ENCODE measurements at places on chromosomes 6 and 20. TPM values are rescaled to one million over a fixed set of nuclear protein-coding genes. Genes with fewer than 3 reads are reported as not detected.
A peak's percentile ranks its signal among the peaks of the same experiment; 100 is the strongest.

GRCh38 chr20:38441916-38442315 lies 6.8 kb upstream of the SNHG17 start:
- no peaks in the 10 kb centered on the region for H3K36me3 ChIP-seq
- H3K27ac ChIP-seq: no peak overlapping the region
- H3K4me3 ChIP-seq: no peak overlapping the region

- peaks cover 38% of the 10 kb centered on the region for H3K4me1 ChIP-seq
- no peaks in the 10 kb centered on the region for H3K27me3 ChIP-seq
- H3K36me3 ChIP-seq: peaks cover 5% of the 10 kb centered on the region
- H3K4me3 ChIP-seq: peak overlapping the region; percentile 75
- peak; percentile 56 for DNase-seq
- H3K27ac ChIP-seq: peak overlapping the region; percentile 92
These were observed 1.3 kb downstream of the KPNA5 start for GRCh38 chr6:116682334-116682712.

DNA sequence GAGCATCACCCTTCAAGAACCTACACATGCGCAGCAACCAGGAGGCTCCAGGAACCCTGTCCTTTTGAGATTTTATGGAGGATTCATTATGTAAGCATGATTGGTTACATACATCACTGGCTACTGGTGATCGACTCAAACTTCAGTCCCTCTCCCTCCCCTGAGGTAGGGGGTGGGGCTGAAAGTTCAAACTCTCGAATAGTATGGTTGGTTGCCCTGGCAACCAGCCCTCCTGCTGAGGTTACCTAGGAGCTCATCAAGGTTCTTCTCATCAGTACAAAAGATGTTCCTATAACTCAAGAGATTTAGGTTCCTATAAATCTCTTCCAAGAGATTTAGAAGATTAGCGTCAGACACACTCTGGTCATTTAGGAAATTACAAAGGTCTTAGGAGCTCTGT lies 21.9 kb upstream of the ZSCAN9 start:
- no peak for DNase-seq
- H3K4me3 ChIP-seq: no peak overlapping the region
- no peaks in the 10 kb centered on the region for H3K36me3 ChIP-seq
- H3K27ac ChIP-seq: no peak overlapping the region

DNA sequence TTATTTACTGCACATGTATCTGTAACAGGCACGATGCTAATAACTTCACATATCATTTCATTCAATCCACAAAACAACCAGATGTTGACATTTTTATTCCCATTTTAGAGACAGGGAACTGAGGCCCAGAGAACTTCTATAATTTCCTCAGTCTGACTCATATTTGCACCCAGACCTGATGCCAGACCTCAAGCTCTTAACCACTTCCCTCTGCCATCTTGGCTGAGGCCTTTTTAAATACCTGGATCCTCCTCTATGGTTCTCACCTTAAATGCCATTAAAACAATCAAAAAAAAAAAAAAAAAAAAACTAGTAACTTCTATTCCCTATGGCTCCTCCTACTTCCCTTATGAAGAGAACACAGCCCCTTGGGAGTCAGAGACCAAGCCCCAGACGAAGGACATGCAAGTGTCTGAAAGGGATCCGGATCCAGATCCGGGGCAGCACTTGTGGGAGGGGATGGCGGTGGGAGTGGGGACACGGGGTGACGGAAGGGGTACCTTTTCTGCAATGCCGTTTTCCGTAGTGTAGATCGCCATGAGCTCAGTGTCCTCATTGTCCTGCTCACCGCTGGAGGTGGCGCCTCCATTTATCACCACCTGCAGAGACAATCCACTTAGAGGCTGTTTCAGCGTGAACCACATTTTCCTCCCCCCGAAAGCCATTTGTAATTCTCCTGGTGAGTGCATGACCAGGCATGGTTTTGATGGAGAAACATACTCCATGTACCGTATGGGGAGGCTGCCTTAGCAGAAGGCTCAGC lies 88.7 kb downstream of the SLC23A2 start:
- H3K4me1 ChIP-seq: no peaks in the 10 kb centered on the region
- no peaks in the 10 kb centered on the region for H3K36me3 ChIP-seq
- H3K4me3 ChIP-seq: no peak overlapping the region
- no peaks in the 10 kb centered on the region for H3K27me3 ChIP-seq
- DNase-seq: no peak

- H3K27me3 ChIP-seq: peaks cover 82% of the 10 kb centered on the region
- no peak overlapping the region for H3K4me3 ChIP-seq
- H3K4me1 ChIP-seq: no peaks in the 10 kb centered on the region
- no peaks in the 10 kb centered on the region for H3K36me3 ChIP-seq
- DNase-seq: no peak
These were observed 74.0 kb downstream of the SRC start for GRCh38 chr20:37419774-37420542.

DNA sequence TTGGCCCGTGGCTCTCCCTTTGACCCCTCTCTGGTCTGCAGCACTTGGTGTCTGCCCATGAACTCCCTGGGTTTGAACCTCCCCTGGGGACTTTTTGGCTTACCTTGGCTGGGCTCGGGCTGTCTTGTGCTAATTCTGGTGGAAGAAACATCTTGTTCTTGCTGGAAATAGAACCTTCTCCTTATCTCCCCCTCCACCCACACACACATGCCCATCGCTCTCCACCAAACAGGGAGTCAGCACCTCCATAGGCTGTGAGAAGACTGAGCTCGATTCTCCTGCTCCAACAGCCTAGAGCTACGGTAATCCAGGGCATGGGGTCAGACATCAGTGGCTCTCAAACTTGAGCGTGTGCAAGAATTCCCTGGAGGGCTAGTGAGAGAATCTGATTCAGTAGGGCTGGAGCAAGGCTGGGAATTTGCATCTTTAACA lies 114.4 kb upstream of the SLC22A23 start:
- H3K27ac ChIP-seq: no peak overlapping the region
- no peak for DNase-seq
- H3K27me3 ChIP-seq: no peaks in the 10 kb centered on the region
- H3K4me3 ChIP-seq: no peak overlapping the region
- H3K36me3 ChIP-seq: no peaks in the 10 kb centered on the region

DNA sequence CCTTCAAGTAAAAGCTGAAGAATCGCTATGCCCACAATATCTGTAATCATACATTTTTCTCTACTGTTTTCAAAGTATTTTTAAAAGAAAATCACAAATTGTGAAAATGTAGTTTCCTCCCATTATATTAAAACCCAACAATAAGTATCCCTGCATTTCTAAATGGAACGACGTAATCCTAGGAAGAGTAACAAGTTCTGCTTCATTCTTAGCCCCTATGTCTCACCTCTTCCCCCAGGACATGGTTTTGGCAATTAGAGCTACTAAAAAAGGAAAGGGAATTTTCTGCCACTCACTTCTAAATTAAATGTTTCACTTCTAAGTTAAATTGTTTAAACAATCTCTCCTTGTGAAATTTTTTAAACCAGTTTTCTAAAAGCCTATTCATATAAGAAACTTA lies 47.4 kb downstream of the TBPL1 start:
- H3K36me3 ChIP-seq: no peaks in the 10 kb centered on the region
- H3K27me3 ChIP-seq: no peaks in the 10 kb centered on the region
- no peaks in the 10 kb centered on the region for H3K4me1 ChIP-seq
- no peak for DNase-seq
- no peak overlapping the region for H3K27ac ChIP-seq

DNA sequence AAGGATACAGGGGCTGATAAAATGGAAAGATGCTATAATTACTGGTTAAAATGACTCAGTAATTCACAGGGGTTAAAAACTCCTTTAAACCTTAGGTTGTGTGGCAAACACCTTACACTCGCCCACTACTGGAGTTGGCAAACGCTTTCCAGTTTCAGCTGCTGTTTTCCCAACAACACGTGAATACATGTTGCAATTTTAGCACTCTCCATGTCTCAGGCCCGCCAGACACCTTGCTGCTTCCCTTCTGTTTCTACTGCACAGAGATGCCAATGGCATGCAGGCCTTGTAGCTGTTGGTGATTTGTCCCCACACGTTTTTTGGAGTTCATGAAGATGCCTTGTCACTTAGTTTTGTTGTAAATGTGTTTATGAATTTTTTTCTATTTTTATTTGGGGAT lies 5.3 kb upstream of the TTPAL start:
- DNase-seq: no peak
- no peaks in the 10 kb centered on the region for H3K27me3 ChIP-seq
- no peak overlapping the region for H3K4me3 ChIP-seq
- H3K4me1 ChIP-seq: peaks cover 5% of the 10 kb centered on the region

- no peak overlapping the region for H3K27ac ChIP-seq
- DNase-seq: no peak
- no peaks in the 10 kb centered on the region for H3K36me3 ChIP-seq
- peaks cover 31% of the 10 kb centered on the region for H3K27me3 ChIP-seq
These were observed 17.4 kb upstream of the GTSF1L start for GRCh38 chr20:43744151-43744611.

GRCh38 chr6:25346064-25346463 lies 66.9 kb downstream of the CARMIL1 start:
- H3K36me3 ChIP-seq: no peaks in the 10 kb centered on the region
- no peaks in the 10 kb centered on the region for H3K27me3 ChIP-seq
- H3K4me1 ChIP-seq: peaks cover 5% of the 10 kb centered on the region
- H3K4me3 ChIP-seq: no peak overlapping the region

DNA sequence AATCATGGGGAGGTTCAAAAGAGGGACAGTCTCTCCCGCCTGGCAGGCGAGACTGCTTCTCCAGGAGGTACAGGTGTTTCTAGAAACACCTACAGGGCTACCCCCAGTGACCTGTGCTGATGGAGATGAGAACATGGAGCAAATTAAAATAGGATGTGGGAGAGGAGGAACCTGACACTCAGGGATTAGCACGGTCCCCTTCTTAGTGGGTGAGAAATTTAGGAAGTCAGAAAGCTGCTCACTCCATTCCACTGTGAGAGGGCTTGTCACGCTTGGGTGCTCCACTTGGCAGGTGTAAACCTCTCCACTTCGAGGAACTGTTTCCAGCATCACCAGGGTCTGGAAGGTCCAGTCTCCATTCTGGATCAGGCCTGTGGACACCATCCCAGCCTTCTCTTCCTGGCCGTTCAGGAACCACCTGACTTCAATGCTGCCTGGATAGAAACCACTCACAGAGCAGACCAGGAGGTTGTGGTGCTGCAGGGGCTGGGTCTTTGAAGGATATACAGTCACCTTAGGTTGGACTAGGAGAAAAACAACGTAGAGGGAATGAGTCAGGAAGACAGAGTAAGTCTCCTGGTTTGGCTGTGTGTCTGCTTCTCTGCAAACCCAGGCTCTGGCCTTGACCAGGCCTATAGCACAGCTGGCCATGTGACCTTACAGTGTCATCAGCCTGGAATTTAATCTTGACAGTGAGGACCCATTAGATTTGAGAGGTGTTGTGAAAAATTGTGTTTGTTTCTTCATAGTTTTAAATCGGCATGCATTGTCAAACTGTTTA lies 8.1 kb downstream of the HLA-DRB1 start:
- H3K27ac ChIP-seq: no peak overlapping the region
- no peak overlapping the region for H3K4me3 ChIP-seq
- no peak for DNase-seq
- H3K36me3 ChIP-seq: peaks cover 38% of the 10 kb centered on the region
- H3K4me1 ChIP-seq: no peaks in the 10 kb centered on the region

- H3K27me3 ChIP-seq: no peaks in the 10 kb centered on the region
- no peak for DNase-seq
- no peak overlapping the region for H3K27ac ChIP-seq
- no peak overlapping the region for H3K4me3 ChIP-seq
- H3K4me1 ChIP-seq: no peaks in the 10 kb centered on the region
These were observed 10.6 kb downstream of the FARS2 start for GRCh38 chr6:5271926-5272325.

- no peak overlapping the region for H3K4me3 ChIP-seq
- no peaks in the 10 kb centered on the region for H3K36me3 ChIP-seq
- no peaks in the 10 kb centered on the region for H3K4me1 ChIP-seq
- no peak for DNase-seq
- no peak overlapping the region for H3K27ac ChIP-seq
These were observed 59.7 kb downstream of the ALDH5A1 start for GRCh38 chr6:24554474-24554873.

- no peaks in the 10 kb centered on the region for H3K4me1 ChIP-seq
- H3K36me3 ChIP-seq: no peaks in the 10 kb centered on the region
- no peak for DNase-seq
- H3K27ac ChIP-seq: no peak overlapping the region
These were observed 739.9 kb downstream of the C6orf118 start for GRCh38 chr6:164569509-164569908.

DNA sequence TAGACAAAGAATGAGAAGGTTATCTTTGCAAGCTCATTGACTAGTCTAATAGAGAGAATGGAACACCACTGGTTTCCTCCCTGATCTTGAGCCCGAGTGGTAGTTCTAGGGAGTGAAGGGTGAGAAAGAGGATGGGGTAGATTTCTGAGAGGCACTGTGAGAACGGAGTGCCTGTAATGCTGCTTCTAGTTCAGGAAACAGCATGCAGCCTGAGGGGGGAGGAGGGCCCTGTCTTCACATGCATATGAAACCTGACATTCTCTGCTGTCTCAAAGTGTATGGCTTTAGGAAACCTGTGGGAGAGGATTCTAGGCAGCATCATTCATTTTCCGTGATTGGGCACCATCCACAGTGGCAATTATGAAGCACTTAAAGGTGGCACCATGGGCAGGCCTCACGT lies 259.4 kb upstream of the MAN1A1 start:
- H3K27me3 ChIP-seq: no peaks in the 10 kb centered on the region
- DNase-seq: no peak
- H3K36me3 ChIP-seq: no peaks in the 10 kb centered on the region
- no peaks in the 10 kb centered on the region for H3K4me1 ChIP-seq
- H3K4me3 ChIP-seq: no peak overlapping the region
- no peak overlapping the region for H3K27ac ChIP-seq

DNA sequence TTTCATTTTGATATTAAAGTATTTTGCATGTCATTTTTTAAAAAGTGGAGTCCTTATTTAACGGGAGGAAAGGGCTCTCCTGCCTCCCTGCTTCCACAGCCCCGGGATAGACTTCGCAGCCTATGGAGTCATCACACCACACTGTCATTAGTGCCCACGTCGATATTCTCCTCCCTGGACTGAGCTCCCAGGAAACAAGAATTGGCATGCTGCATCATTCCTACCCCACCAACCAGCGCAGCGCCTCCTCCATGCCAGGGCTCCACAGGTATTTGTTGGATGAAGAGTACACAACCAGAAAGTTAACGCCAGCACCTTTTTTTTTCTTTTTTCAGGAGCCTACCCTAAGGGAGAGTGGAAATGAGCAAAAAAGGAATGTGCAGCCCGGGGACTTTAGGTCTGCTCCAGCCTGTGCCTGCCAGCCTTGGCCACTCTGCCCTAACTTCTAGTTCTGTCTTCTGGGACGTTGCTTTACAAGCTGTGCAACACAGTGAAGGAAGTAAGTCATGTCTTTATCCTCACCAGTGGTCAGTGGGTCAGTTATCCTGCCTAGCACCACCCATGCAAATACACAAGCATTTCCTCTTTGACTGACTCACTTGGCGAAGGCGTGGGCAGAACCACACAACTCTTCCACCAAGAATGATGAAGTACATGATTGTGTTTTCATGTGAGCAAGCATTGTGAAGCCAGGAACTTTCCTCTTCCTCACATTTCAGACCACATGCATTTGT lies 180.7 kb upstream of the UST start:
- no peak overlapping the region for H3K4me3 ChIP-seq
- no peaks in the 10 kb centered on the region for H3K36me3 ChIP-seq
- no peaks in the 10 kb centered on the region for H3K27me3 ChIP-seq
- DNase-seq: no peak

GRM1 gene
- not detected for total RNA-seq

FIG4 gene
- total RNA-seq: 24.5 TPM

C6orf163 gene
- 2.3 TPM for total RNA-seq

PERP gene
- total RNA-seq: 64.9 TPM

TRIM15 gene
- not detected for total RNA-seq

HLA-DQA1 gene
- 200 TPM for total RNA-seq

ABHD16B gene
- total RNA-seq: 0.18 TPM

LAMA2 gene
- total RNA-seq: 91.7 TPM

CUL9 gene
- 37.3 TPM for total RNA-seq

HTR1E gene
- total RNA-seq: not detected

IPCEF1 gene
- 4.5 TPM for total RNA-seq

TSHZ2 gene
- 7.6 TPM for total RNA-seq
